ENCODE measurements at places on chromosomes 12 and 14.

GRCh38 chr14:93343797-93344196 is 3.2 kb upstream of the COX8C start:
- no peak for DNase-seq

- no peak for DNase-seq
These were observed 24.9 kb upstream of the FUT8 start for GRCh38 chr14:65387628-65388027.

GRCh38 chr14:70020352-70021170 is 141.3 kb downstream of the SMOC1 start:
- no peak for DNase-seq

- DNase-seq: no peak
These were observed 36.9 kb upstream of the PRMT8 start for GRCh38 chr12:3453990-3454680.

DNA sequence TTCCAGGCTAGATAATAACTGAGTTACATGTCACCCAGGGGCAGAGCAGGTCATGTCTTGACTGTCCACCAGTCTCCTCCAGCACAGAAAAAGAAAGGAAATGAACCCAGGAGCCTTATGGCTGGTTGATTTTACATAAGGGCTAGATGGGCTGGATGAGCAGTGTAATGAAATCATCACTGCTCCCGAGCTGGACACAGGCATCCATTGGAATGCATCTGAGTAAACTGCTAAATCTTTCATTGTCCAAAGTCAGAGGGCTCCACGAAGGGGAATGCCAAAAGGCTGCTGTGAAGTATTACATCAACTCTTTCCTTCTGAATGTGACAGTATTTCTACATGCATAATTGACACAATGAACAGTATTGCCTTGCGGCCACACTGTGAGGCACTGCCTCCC is 30.1 kb upstream of the TSPAN11 start:
- no peak for DNase-seq

GRCh38 chr12:111823891-111824290 is 18.1 kb upstream of the MAPKAPK5 start:
- DNase-seq: no peak

GRCh38 chr12:77032406-77032805 is 33.0 kb downstream of the E2F7 start:
- no peak for DNase-seq

All from CD4-positive, alpha-beta T cell treated with Interleukin-15 for 1 hour (primary cell).